SW 1271 (cell line): ENCODE measurements at places on chromosomes 11 and 22.

- DNase-seq = no peak
Observed at GRCh38 chr22:43550672-43551071, 138.9 kb downstream of the MPPED1 start.

DNA sequence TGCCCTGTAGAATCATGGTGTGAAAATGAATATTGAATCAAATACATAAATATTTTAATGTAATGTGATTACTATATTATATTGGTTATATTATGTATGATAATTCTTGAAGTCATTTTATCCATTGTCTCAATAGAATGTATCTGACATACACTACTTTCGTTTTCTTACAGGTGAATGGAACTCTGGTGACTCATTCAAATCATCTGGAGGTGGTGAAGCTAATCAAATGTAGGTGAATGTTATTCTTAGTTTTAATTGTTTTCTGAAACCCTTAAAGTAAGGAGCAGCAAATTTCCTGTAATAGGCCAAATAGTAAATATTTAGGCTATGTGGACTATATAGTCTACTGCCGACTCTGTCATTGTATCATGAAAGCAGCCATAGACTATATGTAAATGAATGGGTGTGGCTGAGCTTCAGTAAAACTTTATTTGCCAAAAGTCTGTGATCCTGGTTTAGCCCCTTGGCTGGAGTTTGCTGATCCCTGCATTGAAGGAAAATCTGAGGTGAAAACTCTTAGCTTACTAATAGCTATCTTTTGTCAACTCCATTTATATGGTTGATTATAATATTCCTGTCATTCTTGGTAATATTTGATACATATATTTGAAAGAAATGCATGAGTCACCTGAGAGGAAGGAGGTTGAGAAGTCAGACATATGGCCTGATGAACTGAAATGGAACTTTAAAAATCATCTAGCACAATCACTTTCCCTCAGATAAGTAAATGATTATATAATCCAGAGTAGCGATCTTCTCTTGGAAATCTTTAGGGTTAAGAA lies 87.2 kb upstream of the GRIK4 start:
- DNase-seq = peak; percentile 22

DNA sequence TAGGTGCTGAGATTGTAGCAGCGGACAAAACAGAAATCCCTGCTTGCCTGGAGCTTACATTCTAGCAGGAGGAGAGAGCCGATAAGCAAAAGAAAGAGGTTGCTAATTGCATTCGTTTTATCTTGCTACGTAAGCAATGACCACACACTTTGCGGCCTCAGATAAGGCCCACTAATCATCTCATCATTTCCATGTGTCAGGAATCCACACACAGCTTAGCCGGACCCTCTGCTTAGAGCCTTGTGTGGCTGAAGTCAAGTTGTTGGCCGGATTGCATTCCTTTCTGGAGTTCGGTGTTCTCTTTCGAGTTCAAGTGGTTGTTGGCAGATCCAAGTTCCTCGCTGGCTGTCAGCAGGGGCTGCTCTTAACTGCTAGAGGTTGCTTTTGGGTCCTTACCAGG lies 101.6 kb downstream of the CHST1 start:
- DNase-seq = no peak

DNA sequence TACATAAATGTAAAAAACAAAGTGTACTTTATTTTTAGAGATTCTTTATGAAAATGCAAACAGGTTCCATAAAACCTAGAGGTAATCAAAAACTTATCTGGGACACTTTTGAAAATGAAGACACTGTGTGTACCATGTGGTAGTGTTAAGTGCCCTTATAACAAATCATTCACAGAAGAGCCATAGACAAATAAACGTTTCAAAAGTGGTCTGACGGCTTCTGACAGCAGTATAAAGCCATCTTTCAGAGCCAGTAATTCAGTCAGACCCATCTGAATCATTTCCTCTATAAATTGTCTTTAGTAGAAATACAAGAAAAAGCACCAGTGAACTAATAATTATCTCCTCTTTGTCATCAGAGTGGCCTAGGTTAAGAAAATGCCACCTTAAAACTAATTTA lies 100.0 kb downstream of the PAX6 start:
- no peak for DNase-seq

DNA sequence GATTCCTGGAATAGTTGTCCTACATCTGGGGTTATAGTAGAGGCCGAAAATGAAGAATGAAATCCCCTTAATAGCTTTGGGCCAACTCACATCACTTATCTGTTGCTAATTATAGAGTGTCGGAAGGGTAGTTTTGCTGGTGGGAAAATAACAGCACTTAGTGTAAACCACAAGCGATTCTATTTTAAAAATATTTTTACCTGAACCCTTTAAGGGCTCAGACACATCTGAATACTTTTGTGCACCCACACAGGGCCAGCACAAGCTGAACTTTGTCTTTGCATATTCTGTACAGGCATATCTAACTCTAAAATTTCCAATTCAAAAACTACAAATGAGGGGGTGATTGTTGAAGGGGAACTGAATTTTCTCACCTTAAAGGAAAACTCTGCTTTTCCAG lies 27.6 kb downstream of the SLC6A5 start:
- no peak for DNase-seq

- DNase-seq = no peak
Observed at GRCh38 chr11:102464859-102465500, 12.4 kb upstream of the TMEM123 start.

DNA sequence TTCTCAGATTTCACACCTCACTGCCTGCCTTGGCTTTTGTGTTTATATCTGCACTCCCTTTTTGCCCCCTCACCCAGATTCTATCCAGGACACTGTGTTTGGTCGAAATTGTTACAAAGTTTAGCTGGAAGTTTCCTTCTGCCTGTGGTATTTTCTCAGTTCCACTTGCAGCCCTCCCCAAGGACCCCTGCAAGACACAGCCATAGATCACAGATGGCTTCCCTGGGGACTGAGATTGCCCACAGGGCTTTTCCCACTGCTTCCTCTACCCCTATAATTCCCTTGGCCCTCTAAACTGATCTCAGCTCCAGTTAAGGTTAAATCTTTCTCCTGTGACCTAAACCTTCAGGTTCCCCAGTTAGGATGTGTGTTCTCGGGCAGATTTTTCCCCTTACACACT lies 146.1 kb upstream of the C11orf87 start:
- no peak for DNase-seq

DNA sequence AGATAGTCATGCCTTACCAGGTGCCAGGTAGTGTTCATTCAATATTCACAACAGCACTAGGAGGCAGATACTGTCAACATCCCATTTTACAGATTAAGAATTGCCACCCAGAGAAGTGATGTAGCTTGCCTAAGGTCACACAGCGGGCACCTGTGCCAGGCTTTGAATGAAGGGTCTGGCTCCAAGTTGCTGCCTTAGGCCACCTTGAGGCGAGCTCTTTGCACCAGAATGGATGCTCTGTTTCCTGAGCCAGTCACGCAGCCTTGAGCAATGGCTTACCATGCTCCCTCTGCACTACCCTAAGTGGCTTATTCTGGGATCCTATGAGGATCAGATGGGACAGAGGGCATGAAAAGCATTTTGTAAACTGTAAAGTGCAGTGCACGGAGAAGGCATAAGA lies 25.1 kb upstream of the TIMP3 start:
- DNase-seq = no peak

DNA sequence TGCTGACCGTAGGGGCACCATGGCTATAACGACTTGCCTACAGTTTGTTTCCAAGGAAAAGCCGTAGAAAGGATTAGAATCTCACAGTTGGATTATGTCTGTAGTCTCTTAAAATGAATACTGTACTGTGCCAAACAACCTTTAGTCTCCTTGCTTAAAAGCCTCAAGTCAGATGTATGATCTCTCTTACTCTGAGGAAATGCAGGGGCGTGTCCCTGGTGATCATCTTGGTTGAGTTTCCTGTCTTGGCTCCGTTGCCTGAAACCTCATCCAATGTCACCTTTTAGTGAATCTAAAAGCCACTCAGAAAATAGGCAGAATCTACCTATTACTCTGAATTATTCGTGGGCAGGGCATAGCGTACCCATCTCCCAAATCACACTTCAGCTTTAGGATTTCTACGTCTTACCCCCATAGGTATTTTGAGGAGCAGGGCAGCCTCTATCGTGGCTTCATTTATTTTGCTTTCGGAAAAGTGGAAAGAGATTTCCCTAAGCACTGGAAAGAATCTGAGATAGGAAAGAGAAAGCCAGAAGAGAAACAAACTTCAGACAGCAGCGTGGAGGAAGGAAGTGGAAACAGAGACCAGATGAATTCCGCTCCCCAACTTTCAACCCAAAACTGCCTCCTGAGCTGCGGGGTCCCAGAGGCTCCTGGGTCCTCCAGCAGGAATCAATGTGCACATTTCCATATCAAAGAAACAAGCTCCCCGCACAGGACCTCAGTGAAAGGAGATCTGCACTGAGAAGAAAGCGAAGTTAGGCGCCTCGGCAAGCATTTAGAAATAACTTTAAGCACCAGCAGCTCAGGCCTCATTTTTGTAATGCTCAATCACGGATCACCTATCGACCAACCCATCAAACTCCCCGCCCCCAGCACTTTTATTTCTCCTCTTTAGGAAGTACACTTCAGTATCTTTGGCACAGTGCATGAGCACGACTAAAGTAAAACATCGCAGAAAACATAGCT lies 245.8 kb downstream of the ETS1 start:
- no peak for DNase-seq

DNA sequence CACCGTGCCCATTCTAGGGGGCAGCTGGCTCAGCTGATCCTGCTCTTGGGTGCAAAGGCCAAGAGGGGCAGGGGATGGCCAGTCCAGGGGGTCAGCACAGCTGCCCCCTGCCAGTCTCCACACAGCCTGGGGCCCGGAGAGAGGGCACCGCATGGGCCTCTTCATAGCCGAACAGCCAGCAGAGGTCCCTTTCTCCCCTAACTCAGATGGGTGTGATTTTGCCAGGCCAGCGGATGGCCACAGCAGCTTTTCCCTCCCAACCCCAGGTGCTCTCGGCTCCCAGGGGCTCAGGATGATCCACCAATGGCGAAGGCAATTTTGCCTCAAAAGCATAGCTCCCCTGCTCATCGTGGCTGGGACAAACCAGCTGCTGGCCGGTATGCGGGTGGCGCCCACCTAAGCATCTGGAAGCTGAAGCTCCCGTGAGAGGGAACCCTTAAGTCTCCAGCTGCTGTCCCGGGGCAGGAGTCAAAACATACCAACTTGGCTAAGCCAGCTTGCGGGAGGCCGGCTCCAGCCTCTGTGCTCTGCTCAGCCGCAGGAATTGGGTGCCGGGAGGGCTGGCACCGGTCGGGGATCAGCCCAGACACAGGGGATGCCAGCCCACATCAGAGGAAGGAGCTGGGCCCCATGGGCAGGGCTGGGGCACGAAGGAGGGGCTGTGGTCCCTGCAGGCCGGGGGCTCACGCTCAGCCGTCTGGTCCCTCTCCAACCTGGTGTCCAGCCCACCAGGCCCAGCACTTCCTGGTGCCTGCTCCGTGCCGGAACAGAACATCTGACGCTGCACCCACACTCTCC lies 30.5 kb upstream of the GNB1L start:
- no peak for DNase-seq

DNA sequence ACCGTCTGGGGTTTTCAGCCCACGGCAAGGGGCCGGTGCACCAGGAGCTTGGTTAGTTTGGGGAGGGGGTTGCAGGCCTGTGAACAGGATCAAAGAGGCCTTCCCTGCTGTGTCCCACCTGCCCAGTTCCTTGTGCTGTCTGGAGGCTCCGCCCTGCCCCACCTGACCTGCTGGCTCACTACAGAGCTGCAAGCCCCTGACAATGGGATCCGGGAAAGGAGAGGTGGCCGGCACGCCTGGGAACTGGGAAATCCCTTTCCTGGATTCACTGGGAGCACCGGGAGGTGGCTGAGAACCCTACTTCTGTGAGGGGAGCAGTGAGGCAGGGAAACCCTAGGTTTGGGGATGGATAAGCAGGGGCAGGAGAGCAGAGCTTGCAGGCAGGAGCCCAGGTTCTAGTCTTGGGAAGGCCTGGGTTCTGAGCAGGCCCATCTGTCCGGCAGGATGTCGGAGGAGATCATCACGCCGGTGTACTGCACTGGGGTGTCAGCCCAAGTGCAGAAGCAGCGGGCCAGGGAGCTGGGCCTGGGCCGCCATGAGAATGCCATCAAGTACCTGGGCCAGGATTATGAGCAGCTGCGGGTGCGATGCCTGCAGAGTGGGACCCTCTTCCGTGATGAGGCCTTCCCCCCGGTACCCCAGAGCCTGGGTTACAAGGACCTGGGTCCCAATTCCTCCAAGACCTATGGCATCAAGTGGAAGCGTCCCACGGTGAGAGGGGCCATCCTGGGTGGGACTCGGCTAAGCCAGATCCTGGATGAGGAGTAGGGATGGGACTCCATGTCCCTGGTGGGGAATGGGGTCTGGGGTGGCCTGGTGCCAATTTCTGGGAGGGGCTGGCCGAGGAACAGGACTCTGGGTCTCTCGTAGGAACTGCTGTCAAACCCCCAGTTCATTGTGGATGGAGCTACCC lies 786 bp downstream of the CAPN1 start:
- no peak for DNase-seq

GRCh38 chr22:34129691-34130486 lies 209.6 kb upstream of the LARGE1 start:
- no peak for DNase-seq

- no peak for DNase-seq
Observed at GRCh38 chr11:94185416-94186084, 56.9 kb downstream of the PANX1 start.

GRCh38 chr11:36622431-36623136 lies 24.5 kb upstream of the RAG2 start:
- no peak for DNase-seq

DNA sequence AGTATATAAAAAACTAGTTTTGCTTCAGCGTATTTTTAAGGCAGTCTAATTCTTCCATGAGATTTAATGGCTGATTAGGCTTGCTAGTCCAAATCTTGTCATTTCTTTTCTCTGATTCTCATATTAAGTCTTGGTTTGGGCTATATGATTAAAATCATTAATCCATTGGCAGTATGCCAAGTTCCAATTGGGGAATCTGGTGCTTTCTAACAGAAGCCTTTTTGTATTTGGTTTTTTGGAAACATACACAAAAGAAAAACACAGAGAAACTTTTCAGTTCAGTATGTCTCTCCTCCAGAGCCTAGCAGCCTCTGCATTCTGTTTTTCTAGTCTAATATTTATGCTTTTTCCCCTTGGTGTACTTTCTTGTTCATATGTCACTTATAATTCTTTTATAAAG lies 37.9 kb downstream of the SWAP70 start:
- no peak for DNase-seq

DNA sequence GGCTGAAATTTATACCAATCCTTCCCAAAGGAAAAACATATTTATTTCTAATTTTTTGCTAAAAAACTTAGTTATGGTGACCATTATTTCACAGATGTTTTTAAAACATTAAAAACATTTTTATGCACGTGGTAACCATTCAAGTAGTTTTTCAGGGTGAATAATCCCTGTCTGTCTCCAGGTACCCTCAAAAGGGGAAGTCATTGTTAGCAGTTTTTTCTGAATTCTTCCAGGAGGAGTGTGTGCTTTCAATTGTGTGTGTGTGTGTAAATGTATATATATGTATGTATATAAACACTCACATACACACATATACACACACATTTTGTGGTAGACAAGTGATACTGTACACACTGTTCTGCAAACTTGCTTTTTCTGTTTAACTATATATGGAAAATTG lies 43.9 kb downstream of the MIAT start:
- no peak for DNase-seq
